ENCODE measurements at places on chromosomes 16 and 17.

- peak; percentile 92 for DNase-seq
Observed at GRCh38 chr17:76491271-76492122, 9.7 kb downstream of the RHBDF2 start.

GRCh38 chr17:44827863-44828262 lies 2.2 kb downstream of the GJC1 start:
- DNase-seq: no peak

DNA sequence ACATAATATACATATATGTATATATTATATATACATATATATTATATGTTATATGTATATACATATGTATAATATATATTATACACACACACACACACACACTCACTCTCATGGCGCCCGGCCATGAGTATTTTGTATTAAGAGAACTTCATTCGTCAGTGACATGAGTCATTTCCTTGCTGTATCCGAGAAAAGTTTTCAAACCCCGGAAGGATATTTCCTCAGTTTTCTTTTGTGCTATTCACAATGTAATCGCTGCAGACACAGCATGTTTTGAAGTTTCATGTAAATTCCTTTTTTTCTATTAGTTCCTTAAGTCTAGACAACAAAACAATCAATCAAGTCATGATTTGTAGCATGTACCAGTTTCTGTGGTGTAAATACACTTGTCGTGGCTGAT lies 33.3 kb downstream of the OR1D5 start:
- DNase-seq: no peak

DNA sequence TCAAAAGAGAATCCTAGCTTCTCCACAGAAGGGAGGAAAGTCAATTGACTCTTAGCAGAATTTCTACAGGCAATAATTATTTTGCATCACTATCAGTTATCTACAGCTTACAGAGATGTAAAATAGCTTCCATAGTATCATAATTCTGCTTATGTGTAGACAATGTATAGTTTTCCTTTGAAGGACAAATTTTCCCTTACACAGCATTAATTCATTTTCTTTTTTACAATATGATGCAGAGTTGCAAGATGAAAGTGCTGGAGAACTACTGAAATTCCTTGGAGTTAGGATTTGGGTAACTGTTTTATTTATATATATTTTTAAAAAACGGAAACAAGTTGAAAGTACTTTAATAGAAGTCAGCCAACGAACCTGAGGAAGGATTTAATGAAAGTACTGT lies 111.0 kb upstream of the CPHXL start:
- no peak for DNase-seq

DNA sequence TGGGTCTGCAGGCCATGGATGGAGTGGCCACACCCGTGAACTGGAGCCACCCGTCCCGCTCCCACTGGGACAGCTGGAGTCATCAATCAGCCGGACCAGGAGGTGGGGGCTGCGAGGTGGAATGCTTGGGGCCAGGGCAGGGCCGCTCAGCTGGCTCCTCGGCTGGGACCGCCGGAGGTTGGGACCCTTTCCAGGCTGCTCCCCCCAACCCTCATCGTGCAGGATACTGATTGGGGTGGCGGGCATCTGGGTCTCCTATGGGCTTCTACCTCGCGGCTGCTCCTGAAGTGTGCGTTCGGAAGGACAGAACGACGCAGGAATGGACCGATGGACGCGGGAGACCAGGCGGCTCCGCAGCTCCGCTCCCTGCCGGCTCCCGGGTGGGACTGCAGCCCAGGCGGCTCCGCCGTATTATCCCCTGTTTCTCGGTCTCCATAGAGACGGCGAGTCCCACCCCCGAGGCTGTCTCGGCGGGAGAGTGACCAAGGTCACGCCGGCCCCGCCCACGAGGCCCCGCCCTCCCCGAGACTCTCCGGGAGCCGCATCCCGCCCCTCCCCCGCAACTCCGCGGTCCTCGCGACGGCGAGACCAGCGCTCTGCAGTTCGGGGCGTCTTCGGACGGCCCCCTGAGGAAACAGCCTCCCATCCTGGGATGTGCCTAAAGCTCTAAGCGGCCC lies at the start of gene TPPP3:
TSS of gene TPPP3 (minus strand) at position 388 of the 677 bp plus-strand sequence. CDS start 2,387 bp downstream, outside the sequence.
- DNase-seq: no peak

- DNase-seq: no peak
Observed at GRCh38 chr16:2152695-2153506, 2.7 kb upstream of the TRAF7 start.

DNA sequence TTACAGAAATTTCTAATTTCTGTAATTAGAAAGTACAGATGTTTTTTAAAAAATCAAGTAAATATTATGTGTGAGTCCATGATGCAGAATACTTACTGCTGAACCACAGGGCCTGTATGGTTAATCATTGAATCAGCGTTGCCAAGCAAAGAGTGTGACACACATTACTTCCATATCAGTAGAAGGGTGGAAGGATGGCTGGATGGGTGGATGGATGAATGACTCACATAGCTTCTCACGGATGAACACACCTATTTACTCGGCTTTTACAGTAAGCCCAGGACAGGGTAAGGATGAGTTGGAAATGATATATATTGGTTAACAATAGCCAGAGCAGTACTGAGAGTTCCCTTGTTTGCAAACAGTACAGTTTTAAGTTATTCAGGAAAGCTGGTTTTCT lies 495.9 kb upstream of the RBFOX1 start:
- no peak for DNase-seq

DNA sequence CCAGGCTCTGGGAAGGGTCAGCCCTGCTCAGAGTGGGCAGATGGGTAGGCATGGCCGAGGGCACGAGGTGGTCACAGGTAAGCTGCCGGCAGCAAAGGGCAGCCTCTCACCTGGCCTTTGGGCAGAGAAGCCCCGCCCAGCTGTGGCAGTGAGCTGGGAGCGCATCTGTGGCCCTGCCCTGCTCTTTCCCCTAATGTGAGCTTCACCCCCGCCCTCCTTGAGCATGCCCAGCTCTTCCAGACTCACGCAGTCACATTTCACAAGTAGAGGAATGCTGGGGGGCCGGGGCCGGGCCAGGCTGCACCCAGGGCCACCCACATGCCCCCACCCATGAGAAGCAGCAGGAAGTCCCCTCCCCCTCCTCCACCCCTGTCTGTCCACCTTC lies 40.7 kb upstream of the SLC38A10 start:
- no peak for DNase-seq

DNA sequence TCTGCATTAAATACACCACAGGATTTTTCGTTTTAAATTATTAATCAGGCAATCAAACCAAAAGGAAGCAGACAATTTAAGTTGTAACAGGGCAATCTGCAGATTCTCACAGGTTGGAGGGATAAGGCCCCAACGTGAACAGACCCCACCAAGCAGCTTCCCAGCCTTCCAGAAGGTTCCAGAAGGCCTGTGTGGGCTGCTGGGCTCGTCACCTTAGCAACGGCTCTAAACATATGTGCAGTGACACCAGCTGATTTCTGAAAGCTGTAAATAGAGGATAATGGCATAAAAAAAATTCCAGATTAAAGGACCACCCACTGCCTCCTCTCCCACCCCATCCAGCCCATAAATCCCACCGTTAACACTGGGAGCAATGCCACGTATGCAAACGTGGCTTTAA lies 123.8 kb downstream of the ZNF778 start:
- no peak for DNase-seq

- DNase-seq: no peak
Observed at GRCh38 chr16:50093607-50094539, 28.1 kb downstream of the HEATR3 start.

Measured in GF-D8 (cell line).